Globus pallidus (tissue), 1 donor: ENCODE measurements at places on chromosomes 5 and 9.

- DNase-seq, result no peak
These were observed 109.6 kb downstream of the ZCCHC7 start for GRCh38 chr9:37229882-37230482.

GRCh38 chr5:55411876-55412275, 104.1 kb downstream of the MTREX start:
- DNase-seq, result no peak

- DNase-seq, result no peak
These were observed 18.5 kb upstream of the RCL1 start for GRCh38 chr9:4774209-4774608.

DNA sequence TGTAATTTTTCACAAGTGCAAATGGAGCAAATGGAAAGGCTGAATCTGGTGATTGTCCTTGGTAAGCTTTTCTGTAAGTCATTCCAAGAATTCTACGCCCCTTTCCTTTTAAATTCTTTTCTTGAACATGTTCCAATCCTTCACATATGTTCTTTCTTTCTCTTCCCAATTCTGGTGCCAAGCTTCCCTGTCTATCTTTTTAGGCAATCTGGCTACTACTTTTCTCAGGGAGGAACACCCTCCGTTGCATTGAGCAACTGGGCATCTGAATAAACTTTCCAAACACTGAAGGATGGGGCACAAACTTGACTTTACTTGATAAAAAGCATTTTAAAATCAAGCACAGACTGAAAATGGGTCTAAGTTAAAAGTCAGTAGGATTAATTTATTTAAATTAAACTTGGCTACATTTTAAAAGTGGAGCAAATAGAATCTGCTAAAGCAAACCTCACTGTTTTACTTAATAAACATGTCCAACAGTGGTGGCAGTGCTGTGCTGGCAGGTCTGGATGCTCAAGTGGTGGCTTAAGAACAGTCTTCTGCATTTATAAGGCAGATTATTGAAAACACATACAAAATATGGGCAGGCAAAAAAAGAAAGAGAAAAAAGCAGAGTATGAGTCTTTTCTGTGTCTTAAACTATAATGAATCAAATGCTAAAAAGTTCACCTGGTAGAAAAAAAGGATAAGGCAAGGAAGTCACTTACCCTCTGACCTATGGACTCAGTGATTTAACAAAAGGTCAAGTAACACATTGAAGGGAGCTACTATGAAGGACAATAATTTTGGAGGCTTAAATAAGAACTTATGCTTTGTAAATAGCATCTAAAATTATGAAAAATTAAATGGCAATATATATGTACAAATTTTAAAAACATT, 5.4 kb downstream of the ELL2 start:
- no peak for DNase-seq

DNA sequence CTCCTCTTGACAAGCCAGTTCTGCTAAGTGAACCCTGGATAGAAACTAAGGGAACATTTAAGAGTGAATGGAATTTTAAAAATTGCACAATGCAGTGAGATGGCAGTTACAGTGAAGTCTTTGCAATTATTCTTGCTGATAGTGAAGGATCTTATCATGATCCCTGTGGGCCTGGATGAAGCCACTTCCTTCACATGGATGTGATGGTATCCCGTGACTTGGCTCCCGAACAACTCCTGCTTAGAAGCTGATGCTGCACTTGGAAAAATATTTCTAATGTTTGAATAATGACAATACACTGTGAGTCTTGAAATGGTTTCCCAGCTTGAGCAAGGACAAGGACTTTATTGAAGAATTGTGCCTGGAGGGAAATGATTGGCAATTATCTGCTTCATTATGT, 49.2 kb upstream of the NTRK2 start:
- no peak for DNase-seq
